ENCODE measurements at places on chromosomes 13 and 19.
A peak's percentile ranks its signal among the peaks of the same experiment; 100 is the strongest.

- DNase-seq: peak; percentile 2
Observed at GRCh38 chr13:96052656-96053002, 572 bp downstream of the UGGT2 start.

DNA sequence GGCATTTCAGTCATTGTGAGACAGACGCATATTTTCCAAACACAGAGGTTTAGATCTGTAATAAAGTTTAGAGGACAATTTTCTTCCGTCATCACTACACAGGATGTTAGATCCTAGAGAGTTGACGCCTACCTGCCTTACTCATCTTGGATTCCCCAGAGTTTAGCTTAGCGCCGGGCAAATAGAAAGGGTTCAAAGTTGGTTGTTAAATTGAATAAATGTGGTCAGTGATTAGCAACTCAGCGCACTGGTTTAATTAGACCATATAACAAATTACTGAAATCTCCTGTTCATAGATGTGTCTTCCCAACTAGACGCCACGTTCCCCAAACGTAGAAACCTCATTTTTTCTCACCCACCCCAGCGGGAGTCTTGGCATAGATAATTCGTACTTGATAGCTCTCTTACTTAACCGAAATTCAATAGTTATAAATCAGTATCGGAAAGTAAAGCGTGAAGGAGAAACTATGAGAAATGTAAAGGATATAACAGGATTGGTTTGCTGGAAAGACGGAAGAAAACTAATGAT, 726 bp upstream of the UFM1 start:
- DNase-seq: no peak

- DNase-seq: no peak
Observed at GRCh38 chr13:37027639-37028038, 27.1 kb downstream of the EXOSC8 start.

- DNase-seq: no peak
Observed at GRCh38 chr19:21587549-21587948, 82.1 kb downstream of the ZNF429 start.

DNA sequence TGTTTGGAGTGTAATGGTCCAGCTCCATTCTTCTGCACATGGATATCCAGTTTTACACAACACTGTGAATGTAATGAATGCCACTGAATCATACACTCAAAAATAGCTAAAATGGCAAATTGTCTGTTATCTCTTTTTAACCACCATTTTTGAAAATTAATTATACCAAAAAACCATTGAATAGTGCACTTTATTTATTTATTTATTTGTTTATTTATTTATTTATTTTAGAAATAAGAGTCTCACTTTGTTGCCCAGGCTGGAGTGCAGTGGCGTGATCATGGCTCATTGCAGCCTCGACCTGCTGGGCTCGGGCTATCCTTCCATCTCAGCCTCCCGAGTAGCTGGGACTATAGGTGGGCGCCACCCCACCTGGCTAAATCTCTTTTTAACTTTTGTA, 7.3 kb upstream of the CEACAM19 start:
- no peak for DNase-seq

DNA sequence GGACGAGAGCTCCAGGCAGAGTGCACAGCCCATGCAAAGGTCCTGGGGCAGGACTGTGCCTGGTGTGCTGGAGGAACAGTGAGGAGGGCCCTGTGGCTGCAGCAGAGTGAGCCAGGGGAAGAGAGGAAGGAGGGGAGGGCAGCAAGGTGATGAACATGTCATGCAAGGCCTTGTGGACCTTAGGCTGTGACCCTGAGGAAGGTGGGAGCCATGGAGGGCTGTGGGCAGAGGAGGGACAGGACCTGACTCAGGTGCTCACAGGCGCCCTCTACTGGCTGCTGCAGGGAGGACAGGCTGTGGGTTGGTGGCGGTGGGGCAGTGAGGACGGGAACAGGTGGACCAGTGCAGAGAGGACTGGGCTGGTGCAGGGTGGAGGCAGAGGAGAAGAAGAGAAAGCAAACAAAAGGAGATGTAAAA, 170.3 kb downstream of the PTPRS start:
- DNase-seq: no peak

GRCh38 chr19:48551437-48552302, at the start of gene SULT2B1:
Gene SULT2B1 (plus strand): TSS chr19:48552172. CDS start chr19:48552253, 81 bp downstream.
- no peak for DNase-seq

GRCh38 chr19:55620410-55621204, 3.8 kb downstream of the ZNF784 start:
- DNase-seq: no peak

DNA sequence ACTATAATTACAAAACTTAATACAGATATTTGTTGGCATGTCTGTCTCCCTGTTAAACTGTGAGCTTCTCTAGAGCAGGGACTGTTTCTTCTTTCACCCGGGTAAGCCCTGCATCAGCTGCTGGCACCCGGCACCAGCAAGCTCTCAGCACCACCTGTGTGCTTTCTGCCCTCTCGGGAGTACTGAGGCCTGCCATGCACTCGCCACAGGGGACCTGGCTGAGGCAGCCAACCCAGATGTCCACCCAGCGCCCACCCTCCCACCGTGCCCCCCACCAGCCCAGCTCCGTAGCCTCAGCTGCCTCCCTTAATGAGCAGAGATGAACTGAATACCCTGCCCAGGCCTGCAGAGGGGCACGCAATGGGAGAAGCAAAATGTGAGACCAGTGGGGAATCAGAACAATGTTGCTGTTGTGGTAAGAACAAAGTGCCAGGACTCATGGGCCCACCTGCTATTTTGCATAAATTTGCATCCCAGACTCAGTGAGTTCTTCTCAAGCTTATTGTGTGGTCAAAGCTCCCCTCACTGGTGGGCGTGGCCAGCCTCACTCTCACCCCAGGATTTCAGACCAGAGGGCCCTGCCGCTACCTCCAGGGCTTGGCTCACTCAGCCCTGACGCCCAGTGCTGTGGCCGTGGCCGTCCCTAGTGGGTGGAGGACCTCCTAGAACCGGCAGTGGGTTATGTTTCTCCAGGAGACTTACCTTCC, 14.6 kb upstream of the SERPINE3 start:
- DNase-seq: no peak

- DNase-seq: no peak
Observed at GRCh38 chr13:90551253-90551652, 796.2 kb upstream of the MIR17HG start.

DNA sequence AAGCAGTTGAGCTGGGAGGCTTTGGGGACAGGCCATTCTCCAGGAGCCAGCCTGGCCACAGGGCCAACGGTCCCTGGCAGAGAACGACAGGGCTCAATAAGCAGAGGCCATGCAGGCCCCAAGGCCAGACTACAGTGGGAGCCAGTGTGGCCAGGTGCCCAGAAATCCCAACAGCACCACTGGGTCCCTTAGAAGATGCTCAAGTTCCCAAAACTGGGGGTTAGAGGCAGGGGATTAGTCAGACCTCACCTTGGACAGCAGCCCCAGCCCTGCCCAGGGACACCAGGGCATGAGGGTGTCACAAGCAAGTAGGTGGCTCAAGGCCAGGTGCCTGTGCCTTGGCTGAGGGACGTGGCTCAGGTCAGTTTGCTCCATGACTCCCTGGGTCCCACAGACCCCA, 12.8 kb downstream of the SCGB2B2 start:
- no peak for DNase-seq

DNA sequence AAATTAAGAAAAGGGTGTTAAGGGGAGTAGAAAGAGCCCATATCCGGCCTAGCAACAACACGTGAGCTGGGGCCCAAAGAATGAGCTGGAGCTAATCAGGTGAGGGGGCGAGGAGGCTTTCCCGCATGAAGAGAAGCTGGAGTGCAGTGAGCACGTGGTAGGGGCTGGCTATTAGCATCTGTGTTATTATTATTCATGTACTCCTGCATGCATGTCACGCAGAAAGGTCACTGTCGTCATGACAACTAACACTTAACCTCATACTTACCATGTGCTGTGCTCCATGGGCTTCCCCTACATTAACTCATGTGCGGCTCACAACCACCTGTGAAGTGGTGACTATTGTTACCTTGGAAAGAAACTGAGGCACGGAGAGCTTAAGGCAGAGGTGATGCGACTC, 227.6 kb upstream of the UBL3 start:
- DNase-seq: no peak

- no peak for DNase-seq
Observed at GRCh38 chr19:46678110-46678732, 17.2 kb upstream of the DACT3 start.

DNA sequence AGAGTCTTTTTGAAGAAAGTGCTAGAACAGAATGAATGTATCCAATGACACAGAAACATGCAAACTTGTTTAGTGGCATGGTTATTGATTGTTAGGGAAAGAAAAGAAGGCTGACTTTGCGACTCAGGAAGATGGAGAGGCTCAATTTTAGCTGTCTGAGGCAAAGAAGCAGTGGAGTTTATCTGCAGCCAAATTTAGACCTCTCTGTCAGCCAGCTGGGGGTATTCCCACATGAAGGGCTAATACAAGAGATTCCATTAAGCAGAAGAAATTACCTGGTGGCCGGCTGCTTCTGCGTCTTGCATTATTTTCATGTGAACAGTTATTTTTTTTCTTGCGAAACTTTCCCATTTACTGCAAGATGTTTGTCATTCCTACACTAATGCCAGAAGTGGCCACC, 240.2 kb upstream of the NBEA start:
- DNase-seq: no peak

DNA sequence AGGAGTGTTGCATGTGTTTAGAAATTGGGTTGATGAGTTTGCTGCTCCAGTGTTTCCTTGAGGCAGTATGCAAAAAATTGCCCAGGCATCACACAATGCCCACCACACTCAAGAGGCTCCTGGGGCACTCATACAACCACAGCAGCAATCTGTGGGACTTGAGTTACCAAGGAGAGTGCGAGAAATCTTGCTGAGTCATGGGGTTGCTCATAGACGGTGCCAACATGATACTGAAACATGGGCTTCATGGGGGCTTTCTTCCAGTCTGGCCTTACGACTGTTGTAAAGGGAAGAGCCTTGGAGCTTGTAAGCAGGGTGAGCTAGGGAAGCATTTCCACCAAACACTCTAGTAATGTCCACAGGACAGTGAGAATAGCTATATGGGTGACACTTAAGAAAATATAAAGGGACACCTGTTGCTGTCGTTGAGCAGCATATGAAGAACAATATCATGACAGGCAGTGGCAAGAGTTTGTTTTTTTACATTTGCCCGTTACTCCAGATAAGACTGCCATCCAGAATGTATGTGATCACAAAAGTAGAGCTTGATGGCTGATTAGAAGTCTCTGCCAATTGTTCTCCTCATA, 1237.4 kb downstream of the UQCRFS1 start:
- no peak for DNase-seq

GRCh38 chr13:31267126-31267784, 67.5 kb downstream of the B3GLCT start:
- DNase-seq: no peak

GRCh38 chr19:45413497-45413896, 7.1 kb downstream of the POLR1G start:
- no peak for DNase-seq

GRCh38 chr13:41361491-41361890, 50.4 kb downstream of the NAA16 start:
- peak; percentile 34 for DNase-seq

GRCh38 chr19:3494559-3494958, 5.9 kb downstream of the DOHH start:
- no peak for DNase-seq

DNA sequence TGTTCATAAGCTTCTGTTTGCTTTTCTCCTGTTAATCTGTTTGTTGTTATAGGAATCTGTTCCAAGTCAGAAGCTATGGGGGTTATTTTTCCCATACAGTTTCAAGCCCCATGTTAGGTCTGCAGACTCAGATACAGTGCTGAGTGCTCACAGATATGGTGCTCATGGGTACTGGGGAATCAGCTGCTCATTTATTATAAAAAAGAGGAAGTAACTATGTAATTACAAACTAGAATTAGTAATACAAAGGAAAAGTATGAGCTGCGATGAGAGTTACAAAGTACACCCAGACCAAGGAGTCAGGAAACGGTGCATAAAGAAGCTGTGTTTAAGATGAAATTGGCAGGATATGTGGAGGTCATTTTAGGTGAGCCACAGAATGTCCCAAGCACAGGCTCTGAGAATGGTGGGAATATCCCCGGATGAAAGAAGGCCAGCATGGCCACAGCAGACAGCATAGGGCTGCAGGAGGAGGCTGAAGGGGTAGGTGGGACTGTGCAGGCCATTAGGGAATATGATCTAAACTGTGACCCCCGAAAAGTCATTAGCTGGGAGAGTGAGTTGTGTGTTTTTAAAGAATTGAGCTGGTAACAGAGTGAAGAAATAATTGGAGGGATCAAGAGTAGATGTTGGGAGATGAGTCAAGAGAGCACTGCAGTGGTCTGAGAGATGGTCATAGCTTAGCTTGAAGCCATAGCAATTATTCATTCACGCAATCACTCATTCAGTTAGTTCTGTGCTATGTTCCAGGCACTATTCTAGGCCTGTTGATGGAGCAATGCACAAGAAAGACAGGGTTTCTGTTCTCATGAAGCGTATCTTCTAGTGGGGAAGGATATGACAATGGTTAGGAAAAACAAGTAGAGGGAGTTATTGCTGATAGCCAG, 177.4 kb upstream of the UBL3 start:
- no peak for DNase-seq

GRCh38 chr13:114237415-114238112, 2.9 kb downstream of the CDC16 start:
- DNase-seq: no peak

- DNase-seq: no peak
Observed at GRCh38 chr13:99702687-99703319, 201.5 kb downstream of the TM9SF2 start.

DNA sequence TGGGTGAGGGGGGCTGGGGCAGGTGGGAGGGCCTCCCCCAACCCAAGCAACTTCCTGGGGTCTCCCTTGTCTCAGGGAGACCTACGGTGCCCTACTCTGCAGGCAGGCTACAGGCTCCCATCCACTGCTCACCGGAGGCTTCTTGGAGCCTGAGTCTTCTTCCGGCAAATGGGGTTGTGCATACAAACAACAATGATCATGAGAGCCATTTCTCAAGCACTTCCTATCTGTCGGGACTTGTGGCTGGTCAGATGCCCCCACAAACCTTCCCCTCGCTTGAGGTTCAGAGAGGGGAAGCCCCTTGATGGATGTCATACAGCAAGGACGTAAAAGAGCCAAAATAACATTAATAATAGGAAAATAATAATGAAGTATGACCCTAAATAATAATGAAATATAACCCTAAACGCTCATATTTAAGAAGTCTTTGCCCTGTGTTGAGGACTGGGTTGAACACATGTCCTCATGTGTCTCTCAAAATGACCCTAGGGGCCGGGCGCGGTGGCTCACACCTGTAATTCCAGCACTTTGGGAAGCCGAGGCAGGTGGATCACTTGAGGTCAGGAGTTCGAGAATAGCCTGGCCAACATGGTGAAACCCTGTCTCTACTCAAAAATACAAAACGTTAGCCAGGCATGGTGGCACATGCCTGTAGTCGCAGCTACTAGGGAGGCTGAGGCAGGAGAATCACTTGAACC, 727 bp downstream of the CD37 start:
- DNase-seq: no peak

GRCh38 chr13:98570929-98571372, 6.0 kb downstream of the STK24 start:
- no peak for DNase-seq

- DNase-seq: no peak
Observed at GRCh38 chr19:14654786-14655560, 19.7 kb downstream of the ADGRE3 start.

- DNase-seq: no peak
Observed at GRCh38 chr13:100208626-100209025, 119.7 kb downstream of the PCCA start.
